Kidney epithelial cell (primary cell): ENCODE measurements at places on chromosomes 6 and 20. TPM values are rescaled to one million over a fixed set of nuclear protein-coding genes. Genes with fewer than 3 reads are reported as not detected.

The SAMHD1 gene
- 16.9 and 21.2 TPM in 2 replicates for total RNA-seq

The CPNE5 gene
- 0.13 and 1.4 TPM in 2 replicates for total RNA-seq

The SUPT3H gene
- total RNA-seq, result 18.3 and 25.1 TPM in 2 replicates

The FABP7 gene
- total RNA-seq, result not detected in 2 replicates

The SRMS gene
- 0.48 TPM in 1 of 2 replicates, not detected in the other for total RNA-seq

The GSTA4 gene
- total RNA-seq, result 13.1 and 14.3 TPM in 2 replicates

The TRIM31 gene
- not detected in 2 replicates for total RNA-seq

The SIRPB1 gene
- total RNA-seq, result 1.4 and 5.5 TPM in 2 replicates

The WTAP gene
- total RNA-seq, result 86.9 and 88.3 TPM in 2 replicates

The BPIFB2 gene
- not detected in 2 replicates for total RNA-seq

The CLVS2 gene
- total RNA-seq, result 0.04 and 0.07 TPM in 2 replicates

The NPEPL1 gene
- total RNA-seq, result 29.7 and 30.1 TPM in 2 replicates

The SAMD10 gene
- 8.0 and 9.6 TPM in 2 replicates for total RNA-seq

The C20orf202 gene
- not detected in 2 replicates for total RNA-seq

The SULF2 gene
- total RNA-seq, result 78.2 and 80.8 TPM in 2 replicates
